ENCODE measurements at places on chromosomes 11 and 22.

DNA sequence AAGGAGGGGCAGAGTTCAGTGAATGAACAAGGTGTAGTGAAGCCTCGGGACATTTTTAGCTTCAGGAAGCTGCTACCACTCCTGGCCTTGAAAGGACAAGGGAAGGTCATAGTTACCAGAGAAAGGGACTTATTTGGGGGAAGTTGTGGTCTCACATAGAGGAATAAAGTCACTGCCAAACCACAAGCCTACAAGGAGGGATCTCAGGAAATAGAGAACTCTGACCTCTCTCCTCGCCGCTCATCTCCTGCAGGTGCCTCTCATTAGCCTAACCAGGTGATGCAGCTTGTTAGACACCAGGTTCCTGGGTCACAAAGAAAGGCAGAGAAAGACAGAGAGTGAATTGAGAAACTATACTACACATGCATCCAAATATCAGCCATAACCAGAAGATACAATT, 14.3 kb upstream of the TOLLIP start:
- DNase-seq = no peak

DNA sequence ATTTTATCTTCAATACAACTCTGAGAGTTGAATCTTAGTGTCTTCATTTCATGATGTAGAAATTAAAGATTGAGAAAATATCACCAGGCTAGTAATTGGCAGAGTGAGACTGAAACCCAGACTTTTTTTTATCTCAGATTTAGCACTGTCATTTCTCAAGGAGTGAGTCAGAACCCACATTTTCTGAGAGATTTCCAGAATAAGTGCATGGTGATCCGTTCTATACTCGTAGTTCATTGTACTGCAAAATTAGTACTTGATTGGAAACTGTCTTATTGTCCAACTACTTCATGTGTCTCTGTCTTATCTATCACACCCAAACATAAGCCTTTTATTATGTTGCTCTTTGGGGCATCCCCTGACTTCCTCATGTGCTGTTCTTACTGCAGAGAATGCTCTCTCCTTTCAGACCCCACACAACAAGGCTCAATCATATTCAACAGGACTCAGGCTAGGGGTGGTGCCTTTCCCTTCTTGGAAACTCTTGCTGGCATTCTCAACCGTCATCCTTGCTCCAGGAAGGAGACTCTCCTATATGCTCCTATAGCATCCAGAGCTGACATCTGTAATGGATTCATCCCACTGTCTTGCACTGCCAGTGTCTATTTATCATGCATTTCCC, 76.7 kb upstream of the BLID start:
- no peak for DNase-seq

DNA sequence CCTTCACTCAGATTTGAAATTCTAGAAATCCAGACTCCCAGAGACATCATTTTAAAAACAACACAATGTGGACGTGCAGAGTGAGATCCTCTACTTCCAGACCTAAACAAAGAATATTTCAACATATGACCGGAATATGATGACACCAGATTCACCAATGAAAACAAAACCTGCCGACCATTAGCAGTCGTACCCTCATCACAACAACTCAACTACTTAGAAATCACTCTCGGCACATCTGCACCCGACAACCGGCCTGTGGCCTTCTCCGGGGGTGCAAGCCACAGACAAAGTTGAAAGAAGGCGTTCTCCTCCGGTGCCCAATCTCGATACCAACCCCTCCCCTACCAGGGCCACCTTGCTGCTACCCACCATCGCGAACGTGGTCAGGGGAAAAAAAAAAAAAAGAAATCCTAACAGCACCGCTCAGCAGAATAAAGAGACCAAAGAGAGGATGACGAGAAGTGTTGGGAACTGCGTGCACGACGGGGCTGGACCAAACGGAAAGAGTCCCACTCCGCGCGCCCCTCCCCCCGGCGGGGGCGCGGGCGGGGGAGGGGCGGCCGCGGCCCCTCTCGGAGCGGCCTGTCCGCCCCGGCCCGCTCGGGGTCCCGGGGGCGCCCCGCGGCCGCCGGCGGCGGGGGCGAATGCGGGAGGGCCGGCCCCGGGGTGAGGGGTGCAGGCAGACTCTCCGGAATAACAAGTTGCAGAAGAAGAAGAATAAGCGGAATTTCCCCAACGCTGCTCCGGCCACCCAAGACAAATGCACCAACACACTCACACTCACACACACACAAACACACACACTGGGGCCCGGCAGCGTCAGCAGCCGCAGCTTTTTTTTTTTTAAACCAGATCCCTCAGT, 1.7 kb downstream of the PHF21A start:
- peak; percentile 51 for DNase-seq

DNA sequence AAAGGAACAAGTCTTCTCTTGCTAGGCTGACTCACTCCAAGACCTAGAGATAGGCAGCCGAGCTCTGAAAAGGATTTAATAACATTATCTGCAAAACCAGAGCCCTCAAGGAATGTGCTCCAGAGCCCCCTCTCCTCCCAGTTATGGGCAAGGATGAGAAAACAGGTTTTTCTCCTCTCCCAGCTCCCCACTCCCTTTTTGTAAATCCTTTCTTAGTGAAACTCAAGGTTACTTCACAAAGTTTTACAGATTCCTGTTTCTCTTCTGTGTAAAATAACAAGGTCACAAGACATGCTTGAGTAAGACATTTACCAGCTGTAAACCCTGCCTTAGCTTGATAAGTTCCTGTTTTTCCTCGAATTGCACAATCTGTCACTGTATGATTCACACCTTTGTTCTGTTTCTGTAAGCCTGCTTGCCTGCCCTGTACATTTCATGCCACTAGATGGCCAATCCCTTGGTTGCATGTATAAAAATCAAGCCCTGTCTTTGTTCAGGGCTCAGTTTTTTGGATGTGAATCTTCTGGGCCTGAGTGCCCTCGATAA, 489.4 kb downstream of the KCNA4 start:
- DNase-seq = no peak

DNA sequence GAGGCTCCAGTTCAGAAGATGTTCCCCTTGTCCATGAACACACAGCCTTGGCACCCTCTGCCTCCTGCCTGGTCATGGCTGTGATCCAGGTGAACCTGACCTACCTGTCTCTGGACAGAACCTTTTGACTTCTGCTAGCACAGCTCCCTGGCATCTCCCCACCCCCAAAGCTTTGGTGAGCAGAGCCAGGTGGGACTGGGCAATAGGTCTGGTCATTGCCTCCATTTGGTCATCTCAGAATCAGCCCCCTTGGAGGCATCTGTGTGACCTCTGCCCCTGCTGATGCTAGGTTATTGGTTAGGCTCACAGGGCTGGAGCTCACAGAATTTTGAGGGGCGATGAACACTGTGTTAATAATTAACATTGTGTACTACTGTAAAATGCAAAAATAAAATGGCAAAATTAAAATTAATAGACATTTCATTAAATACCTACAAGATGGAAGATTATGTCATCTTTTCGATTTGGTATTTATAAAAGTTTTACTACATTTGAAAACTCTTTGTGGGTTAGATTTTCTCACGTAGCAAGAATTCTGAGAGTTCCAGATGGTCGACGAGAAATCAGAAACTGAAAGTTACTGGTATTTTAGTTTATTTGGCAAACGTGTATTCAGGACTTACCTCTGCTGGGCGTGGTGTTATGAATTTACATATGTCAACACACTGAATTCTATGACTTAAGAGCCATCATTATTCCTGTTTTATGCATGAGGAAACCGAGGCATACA, 8.3 kb upstream of the KIAA0930 start:
- no peak for DNase-seq

DNA sequence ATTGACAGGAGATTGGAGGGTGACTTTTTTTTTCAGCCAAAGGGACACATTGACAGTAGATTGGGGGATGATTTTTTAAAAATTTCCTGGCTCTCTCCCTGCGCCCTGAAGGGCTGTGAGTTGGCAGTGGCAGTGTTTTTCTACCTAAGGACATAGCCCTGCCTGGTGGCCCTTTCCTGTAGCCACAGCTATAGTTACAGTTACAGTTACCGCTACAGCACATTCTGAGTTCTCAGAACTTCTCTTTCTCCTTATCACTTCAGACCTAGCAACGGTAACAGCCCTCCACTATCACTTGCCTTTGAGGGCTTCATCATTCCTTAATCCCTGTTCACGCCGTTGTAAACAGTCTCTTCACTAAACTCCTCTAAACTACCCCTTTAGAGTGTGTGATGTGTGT, 684 bp downstream of the MRGPRX2 start:
- DNase-seq = no peak

GRCh38 chr11:124070915-124071622, 29.9 kb upstream of the OR10G7 start:
- peak; percentile 47 for DNase-seq

- no peak for DNase-seq
Measured at GRCh38 chr11:94877443-94878200, 95.7 kb downstream of the CWC15 start.

- no peak for DNase-seq
Measured at GRCh38 chr22:16824716-16825687, at the start of gene XKR3. Gene XKR3 (minus strand): TSS chr22:16825411. CDS start chr22:16808073, 17,338 bp downstream.

DNA sequence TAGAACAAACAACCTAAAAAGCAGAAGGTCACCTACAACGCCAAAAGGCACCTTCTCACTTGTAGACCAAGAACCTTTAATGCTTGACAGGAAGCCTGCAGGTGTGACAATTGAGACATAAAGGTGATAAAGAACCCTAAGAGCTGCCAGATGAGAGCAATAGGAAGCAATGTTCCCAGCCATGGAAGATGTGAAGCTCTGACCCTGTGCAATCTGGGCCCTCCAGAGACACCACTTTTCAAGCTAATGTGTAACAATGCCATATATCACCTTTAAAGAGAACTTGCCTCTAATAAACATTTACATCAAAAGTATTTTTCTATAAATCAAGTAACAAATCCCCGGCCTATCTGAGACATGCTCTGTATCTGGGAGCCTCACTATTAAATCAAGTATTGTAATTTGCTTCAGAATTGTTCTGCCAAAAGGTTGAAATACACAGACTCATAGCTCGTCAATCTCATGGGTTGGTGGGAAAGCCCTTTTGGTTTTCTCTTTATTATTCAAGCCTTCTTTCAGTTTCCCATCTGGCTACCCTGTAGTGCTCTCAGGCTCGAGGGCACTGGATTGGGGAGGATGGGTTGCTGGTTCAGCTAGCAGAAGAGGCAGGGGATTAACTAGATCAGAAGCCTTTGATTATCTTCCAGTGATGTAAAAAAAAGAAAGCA, 368.9 kb downstream of the BUD13 start:
- no peak for DNase-seq

DNA sequence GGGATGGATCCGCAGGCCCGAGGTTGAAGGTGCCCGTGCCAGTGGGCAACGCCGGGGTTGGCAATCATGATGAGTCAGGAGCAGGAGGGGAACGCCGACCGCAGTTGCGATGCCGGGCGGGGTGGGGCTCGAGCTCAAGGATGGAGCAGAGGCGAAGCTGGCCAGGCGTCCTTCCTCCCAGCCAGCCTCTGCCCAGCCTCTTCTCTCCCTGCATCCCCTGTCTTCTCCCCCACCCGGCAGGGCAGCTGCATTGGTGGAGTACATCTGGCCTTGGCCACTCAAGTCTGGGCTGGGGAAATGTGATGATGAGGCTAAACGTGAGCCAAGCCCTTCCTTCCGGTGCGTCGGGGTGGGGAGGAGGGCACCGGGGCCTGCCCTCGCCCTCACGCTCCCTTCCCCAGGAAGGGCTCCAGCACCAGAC, 3.9 kb downstream of the IFITM10 start:
- DNase-seq = no peak

DNA sequence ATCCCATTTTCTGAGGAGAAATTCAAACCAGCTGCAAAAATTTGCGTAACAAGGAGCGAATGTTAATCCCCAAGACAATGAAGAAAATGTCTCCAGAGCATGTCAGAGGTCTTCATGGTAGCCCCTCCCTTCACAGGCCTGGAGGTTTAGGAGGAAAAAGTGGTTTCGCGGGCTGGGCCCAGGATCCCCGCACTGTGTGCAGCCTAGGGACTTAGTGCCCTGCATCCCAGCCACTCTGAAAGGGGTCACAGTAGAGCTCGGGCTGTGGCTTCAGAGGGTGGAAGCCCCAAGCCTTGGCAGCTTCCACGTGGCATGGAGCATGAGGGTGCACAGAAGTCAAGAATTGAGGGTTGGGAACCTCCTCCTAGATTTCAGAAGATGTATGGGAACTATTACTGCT, 87.4 kb downstream of the BRD1 start:
- DNase-seq = no peak

GRCh38 chr22:48953103-48953720, 874.5 kb downstream of the BRD1 start:
- DNase-seq = no peak

- no peak for DNase-seq
Measured at GRCh38 chr11:8111636-8112035, 30.6 kb downstream of the TUB start.

DNA sequence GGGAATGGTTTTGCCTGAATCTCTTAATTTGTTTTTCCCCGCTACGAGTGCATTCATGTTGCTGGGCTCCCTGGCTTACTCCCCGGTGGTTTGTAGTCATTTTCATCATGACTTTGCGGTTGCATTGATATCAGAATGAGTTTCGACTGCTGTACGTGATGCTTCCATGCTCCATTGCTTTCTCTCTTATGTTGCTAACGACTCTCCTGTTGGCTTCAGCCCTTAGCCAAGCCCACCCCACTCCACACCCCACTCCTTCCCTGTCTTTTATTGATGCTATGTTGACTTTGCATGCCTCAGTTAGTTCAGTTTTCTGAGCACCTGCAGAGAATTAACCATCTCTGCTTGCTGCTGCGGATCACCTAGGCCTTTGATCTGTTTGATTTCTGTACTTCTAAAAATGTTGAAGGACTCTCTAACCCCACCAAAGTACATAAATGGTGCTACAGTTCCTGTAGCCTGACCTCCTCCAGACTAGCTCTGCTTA, 65.3 kb downstream of the ARFGAP2 start:
- no peak for DNase-seq

DNA sequence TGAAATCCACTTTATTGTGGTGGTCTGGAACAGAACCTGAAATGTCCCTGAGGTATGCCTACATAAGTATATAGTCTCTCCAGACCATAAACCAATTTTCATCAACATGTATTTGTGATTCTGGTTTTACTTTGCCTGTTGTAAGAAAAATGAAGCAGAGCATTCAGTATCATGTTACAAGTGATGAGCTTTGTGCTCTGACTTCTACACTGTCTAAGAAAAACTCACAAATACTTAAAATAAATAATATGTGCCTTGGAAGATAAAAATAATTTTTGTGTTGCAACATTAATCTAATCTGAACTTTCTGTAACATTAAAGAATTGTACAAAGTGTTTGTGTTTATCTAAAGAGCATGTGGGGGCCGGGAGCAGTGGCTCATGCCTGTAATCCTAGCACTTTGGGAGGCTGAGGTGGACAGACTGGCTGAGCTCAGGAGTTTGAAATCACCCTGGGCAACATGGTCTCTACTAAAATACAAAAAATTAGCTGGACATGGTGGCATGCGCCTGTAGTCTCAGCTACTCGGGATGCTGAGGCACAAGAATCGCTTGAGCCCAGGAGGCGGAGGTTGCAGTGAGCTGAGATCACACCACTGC, 219.5 kb downstream of the SOX6 start:
- DNase-seq = no peak

DNA sequence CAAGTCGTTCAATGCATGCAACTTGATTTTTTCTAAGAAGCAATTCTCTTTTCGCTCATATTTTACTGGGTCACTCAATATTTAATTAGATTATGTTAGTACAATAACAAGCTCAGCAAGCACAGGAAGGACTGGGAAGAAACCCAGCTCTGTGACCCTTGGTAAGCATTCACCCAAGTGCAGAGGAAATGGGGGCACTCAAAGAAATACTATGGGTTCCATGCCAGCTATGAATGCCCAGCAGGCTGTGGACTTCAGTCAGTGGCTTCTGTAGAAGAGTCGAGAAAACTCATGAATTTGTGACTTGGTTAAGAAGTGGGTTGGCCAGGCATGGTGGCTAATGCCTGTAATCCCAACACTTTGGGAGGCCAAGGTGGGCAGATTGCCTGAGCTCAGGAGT, 123.6 kb downstream of the GALNT18 start:
- DNase-seq = no peak

Measured in stimulated activated naive CD4-positive, alpha-beta T cell treated with Interleukin-2 at 50 U/mL for 16 hours (primary cell).